ENCODE measurements at places on chromosomes 6 and 20.

DNA sequence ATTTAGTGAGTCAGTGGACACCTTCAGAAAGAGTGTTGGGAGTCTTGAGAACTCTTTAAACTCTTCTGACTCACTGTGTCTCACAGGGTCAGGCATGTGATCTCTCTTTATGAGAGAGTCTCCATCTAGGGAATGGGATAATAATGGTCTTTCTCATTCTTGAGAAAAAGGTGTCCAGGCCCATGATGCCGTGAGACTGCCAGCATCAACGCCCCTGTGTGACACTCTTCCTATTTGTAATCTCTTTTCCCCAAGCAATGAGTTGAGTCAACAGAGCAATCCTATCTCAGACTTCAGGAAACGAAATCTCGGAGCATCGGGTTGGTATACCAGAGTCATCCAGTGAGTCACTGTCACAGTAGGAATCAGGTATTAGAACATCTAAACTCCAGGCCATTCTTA lies 82.3 kb upstream of the BMP2 start:
- DNase-seq = no peak

DNA sequence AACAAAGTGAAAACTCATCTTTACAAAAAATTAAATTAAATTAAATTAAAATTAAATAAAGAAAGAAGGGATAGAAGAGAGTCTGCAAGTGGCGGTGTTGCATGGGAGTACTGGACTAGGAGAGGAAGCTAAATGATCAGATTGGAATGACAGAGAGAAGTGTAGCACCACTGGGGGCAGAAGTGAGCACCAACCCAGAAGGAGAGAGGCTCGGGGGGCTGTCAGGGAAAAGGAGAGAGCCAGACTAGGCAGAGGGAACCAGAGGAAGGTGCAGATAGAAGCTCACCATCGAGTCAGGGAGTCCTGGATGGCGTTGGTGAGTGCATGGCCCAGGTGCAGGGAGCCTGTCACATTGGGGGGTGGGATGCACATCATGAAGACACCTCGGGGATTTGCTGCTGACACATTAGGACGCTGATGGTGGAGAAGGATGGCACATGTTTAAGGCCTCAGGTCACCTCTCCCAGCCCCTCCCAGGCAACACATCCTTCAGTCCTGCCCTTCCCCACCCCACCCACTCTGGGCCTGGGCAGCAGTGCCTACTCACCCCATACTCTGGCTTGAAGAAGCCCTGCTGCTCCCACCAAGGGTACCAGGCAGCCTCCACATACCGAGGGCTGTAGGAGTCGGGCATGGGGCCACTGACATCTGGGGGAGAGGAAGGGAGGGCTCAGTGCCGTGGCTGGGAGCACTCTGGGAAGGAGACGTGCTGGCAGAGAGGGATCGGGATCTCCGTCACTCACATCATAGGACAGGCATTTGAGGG lies 4.0 kb downstream of the VARS1 start:
- peak; percentile 69 for DNase-seq

DNA sequence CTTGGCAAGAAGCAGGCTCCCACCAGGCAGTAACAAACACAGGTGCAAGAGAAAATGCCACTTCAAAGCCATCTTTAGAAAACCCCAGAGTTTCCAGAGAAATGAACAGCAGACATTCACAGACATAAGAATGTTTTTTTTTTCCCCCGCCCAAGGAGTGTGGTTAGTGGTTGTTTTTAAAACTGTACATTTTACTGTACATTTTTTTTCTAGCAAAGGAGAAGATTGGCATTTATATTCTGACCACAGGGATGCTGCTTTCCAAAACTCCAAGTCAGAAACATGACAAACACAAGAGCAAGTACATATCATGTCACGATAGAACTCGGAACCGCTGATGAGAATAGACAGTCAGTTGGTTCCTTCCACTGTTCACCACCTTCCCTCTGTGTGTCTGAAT lies 197.9 kb downstream of the LRFN2 start:
- DNase-seq = no peak

GRCh38 chr6:169555971-169556617 lies 145.7 kb downstream of the WDR27 start:
- DNase-seq = no peak

DNA sequence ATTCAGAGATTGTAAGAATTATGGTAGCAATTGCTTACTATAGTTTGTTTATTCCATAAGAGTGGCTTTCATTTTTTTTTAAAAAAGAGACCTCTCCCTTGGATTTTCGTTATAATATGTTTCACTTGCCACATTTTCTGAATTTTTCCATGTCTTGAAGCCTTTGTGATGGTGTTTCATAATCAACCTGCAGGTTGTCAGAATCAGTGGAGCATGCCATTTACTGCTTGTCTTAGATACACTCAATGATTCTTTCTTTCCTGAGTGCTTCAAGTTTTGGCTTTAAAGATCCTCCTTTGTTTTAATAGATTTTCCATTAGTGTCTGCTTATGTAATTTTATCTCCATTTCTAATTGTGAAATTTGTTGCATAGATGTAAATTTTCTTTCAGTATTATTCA lies 31.2 kb downstream of the KCNQ5 start:
- DNase-seq = no peak

DNA sequence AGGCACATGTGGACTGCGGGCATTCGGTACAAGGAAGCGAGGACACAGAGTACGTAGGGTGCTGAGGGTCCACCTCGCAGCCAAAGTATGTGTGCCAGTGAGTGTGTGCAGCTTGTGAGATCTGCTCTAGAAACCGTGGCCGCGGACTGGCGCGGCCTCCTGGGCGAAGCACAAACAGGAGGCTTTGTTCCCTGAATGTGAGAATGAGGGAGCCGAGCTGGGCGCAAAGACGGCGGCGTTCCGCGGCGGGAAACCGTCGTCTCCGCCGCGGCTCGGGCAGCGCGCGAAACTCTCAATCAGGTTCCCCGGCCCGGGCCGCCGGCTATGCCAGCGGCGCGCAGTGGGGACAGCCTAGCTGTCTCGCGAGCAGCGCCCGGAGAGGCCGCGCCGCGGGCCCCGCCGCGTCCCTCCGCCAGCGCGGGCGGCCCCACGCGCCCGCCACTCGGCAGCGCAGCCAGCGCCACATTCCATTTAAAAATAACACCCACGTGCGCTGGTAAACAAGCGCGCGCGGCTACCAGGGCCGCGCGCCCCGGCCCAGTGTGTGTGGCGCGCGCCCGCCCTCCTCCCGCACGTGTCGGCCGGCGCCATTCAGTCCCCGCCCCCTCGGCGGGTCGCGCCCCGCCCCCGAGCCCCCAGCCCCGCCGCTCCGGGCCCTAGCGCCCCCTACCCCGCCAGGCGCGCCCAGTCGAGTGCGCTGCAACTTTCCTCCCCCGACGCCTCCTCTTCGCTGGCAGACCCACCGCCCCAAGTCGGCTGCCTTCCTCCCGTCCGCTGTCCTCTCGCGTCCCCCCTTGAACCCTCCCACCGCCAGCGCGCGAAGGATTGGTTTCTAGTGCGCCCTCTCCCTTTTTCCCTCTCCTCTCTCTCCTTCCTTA lies 3.0 kb upstream of the FOXO3 start:
- peak; percentile 44 for DNase-seq

DNA sequence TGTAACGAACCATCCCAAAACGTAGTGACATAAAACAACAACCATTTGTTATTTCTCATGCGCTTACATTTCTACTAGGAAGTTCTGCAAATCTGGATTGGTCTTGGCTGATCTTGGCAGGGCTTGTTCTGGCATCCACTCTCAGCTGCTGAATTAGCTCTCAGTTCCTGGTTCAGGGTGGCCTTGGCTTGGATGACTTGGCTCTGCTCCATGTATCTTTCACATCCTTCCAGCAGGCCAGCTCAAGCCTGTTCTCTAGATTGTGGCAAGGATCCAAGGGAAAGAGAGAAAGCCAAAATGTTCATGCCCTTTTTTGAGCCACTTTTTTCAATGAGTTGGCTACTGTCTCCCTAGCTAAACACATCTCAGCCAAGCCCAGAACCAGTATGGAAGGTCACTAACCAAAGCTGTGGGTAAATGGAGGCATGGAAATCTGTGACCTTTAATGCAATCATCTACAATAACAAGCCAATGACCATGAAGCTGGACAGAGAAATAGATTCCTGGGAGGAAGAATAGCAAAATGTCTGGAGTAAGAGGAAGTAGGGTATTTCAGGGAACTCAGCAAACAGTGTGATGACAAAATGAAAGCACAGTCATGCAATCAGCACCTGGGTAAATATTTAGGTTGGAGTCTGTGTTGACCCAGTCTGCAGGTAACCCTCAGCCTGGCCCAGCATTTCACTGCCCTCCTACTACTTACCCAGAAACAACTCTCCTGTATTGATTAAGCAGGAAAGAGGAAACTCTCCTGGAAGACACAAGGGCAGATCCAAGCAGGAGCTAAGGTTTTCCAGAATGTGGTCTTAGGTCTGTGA lies 32.7 kb upstream of the SNAP25 start:
- DNase-seq = peak; percentile 98

- DNase-seq = peak; percentile 73
Measured at GRCh38 chr6:166439366-166440091, 56.8 kb upstream of the MPC1 start.

- no peak for DNase-seq
Measured at GRCh38 chr20:64050261-64051032, 1.0 kb upstream of the SOX18 start.

DNA sequence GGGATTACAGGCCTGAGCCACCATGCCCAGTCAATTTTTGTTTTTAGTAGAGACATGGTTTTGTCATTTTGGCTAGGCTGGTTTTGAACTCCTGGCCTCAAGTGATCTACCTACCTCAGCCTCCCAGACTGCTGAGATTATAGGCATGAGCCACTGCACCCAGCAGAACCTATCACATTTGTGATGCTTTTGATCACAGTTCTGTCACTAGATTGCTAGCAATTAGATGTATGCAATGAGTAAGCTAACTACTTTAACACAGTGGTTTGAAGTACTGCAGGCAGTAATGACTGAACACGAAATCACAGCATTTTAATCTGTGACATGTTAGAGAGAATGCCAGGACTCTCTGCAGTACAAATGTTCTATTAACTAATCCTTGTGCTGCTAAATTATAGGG lies 19.6 kb upstream of the SAMHD1 start:
- no peak for DNase-seq

GRCh38 chr6:29917857-29918256 lies 24.5 kb upstream of the HLA-A start:
- DNase-seq = no peak

DNA sequence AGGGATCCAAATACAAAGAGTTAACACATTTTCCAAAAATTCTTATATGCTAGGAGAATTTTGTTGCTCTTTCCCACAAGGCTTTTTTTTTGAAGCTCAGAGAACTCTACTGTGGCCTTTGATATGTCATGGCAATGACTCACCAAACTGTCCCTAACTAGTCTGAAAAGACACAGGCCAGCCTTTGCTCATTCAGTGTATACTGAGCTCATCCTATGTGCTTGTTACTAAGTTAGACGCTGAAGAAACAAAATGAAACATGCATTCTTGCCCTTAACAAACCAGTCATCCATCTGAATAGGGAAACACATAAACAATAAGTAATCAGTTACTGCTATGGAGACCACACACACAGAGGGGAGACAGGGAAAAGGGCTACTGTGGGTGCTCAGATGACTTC lies 291.8 kb downstream of the FOXC1 start:
- DNase-seq = no peak

GRCh38 chr6:129583866-129584265 lies 126.1 kb downstream of the ARHGAP18 start:
- DNase-seq = no peak

DNA sequence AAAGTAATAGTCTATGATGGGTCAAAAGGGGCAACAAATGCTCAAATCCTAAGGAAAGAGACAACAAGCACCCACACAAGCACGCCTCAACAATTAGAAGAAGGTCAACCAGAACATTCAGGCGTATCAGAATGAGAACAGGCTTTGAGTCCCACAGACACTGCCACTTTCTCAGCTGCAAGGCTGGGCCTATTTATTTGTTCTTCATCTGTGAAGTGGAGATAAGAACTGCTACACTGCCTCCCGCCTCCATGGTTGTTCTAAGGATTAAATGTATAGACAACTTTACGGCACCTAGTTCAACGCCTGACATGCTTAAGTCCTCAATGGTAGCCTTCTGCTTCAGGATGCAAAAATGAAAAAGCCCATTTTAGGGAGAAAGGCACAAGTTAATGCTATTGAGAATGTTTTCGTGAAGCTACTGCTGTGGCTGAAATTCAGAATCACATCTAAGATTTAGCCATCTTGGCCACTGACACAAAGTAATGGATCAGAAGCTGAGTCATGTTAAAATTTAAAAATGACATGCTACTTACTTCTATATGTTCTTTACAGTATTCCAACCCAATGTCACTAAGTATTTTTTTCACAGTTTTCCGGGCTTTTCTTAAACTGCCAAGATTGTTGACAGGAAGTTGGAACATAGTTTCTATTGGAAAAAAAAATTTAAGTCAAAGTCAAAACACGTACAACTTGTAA lies 27.7 kb downstream of the ADNP start:
- DNase-seq = no peak

GRCh38 chr6:57220083-57220703 lies 1.9 kb downstream of the RAB23 start:
- DNase-seq = no peak

GRCh38 chr6:5361396-5361795 lies 100.1 kb downstream of the FARS2 start:
- DNase-seq = no peak

DNA sequence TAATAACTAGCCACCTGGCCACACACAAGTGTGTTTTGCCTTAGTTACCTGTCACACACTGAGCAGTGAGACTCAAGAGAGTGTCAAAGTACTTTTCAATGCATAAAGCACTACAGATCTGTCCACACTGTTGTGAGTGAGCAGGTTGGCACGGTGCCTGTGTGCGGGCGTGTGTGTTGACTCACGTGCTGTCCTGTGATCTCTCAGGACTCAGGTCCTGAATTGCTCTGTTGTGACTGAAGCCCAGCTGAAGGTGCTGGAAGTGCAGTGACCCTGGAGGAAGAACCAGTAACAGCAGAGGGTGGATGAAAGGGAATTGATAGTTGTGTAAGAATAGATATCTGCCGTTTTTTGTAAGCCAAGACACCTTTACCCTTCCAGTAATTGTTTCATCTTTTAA lies 18.3 kb downstream of the SLC16A10 start:
- no peak for DNase-seq

- DNase-seq = no peak
Measured at GRCh38 chr6:10838794-10839333, 525 bp upstream of the MAK start.

- no peak for DNase-seq
Measured at GRCh38 chr20:46199198-46199597, 81.1 kb downstream of the CD40 start.

DNA sequence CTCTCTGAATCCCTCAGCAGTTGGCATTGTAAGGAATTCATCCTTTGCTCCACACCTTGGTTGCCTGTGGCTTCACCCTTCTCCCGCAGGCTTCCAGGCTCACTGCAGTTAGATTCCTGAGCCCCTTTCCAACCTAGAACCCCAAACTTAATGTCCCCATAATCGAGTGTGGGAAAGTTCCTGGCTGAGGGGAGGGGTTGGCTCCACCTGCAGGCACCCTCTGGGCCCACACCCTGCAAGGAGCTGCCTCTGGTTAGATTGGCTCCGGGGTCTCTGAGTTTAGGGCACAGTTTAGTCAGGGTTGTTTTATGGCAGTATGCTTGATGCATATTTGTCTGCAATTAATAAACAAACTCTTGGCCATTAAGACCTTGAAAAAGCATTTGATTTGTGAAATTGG lies 63.4 kb downstream of the MTHFD1L start:
- no peak for DNase-seq

- DNase-seq = no peak
Measured at GRCh38 chr6:111748231-111748647, 125.0 kb downstream of the FYN start.

GRCh38 chr6:7684843-7685242 lies 41.1 kb upstream of the BMP6 start:
- DNase-seq = no peak

Data from cerebellar cortex (tissue), 1 donor.